ENCODE measurements at places on chromosomes 5 and 9.

DNA sequence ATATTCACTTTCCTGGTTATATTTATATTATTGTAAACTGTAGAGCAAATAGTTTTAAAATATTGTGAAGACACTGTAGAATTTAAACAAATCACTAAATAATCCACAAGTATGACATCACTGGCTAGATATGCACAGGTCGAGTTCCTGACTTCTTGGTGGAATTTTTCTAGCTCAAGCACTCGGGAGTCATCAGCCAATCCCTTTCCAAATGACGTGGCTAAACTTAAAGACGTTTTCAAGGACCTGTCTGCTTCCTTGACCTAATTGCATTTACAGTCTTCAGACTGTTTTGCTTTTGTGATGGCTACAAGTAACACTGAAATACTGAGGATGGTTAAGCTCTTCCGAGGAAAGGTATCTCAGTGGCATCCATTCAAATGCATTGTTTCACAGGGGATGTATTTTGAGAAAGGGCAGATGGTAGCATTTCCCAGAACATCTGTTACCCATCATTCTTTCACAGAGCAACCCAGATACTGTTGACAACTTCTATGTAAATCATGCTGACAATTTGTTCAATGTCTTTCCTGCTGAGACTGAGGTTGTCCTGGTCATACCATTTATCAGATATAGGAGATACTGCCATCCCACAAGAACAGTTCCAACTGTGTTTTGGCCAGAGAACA is 262.8 kb downstream of the CDH10 start:
- no peak for DNase-seq

- no peak for DNase-seq
These were observed 110.8 kb downstream of the FGF10 start for GRCh38 chr5:44278469-44278868.

GRCh38 chr9:117546894-117547678 is 132.2 kb upstream of the ASTN2 start:
- no peak for DNase-seq

- DNase-seq, result no peak
These were observed 445.0 kb upstream of the SMC2 start for GRCh38 chr9:103649086-103649485.

- DNase-seq, result no peak
These were observed 56.6 kb downstream of the NDUFS4 start for GRCh38 chr5:53616939-53617549.
